ENCODE measurements at places on chromosomes 4 and X. TPM values are rescaled to one million over a fixed set of nuclear protein-coding genes. Genes with fewer than 3 reads are reported as not detected.

- DNase-seq = no peak
These were observed 133.0 kb upstream of the RASGEF1B start for GRCh38 chr4:81604683-81605218.

GRCh38 chrX:101483705-101484104 lies 1.6 kb upstream of the ARMCX4 start:
- no peak for DNase-seq

The PIGA gene
- polyA plus RNA-seq = 2.8 TPM

DNA sequence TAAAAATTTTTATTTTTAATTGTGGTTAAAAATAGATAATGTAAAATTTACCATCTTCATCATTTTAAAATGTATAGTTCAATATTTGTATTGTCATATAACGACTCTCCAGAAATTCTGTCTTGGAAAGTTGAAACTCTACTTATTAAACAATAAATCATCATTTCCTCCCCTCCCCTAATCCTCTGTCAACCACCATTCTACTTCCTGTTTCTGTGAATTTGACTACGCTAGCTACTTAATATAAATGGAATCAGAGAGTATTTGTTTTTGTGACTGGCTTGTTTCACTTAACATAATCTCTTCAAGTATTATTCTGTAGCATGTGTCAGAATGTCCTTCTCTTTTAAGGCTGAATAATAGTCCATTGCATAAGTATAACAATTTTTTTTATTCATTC lies 729.0 kb upstream of the AADAT start:
- no peak for DNase-seq
